Non-pigmented ciliary epithelial cell (primary cell): ENCODE measurements at places on chromosomes 2 and 18.

- DNase-seq: no peak
Measured at GRCh38 chr2:171513719-171514160, 8.5 kb upstream of the CYBRD1 start.

DNA sequence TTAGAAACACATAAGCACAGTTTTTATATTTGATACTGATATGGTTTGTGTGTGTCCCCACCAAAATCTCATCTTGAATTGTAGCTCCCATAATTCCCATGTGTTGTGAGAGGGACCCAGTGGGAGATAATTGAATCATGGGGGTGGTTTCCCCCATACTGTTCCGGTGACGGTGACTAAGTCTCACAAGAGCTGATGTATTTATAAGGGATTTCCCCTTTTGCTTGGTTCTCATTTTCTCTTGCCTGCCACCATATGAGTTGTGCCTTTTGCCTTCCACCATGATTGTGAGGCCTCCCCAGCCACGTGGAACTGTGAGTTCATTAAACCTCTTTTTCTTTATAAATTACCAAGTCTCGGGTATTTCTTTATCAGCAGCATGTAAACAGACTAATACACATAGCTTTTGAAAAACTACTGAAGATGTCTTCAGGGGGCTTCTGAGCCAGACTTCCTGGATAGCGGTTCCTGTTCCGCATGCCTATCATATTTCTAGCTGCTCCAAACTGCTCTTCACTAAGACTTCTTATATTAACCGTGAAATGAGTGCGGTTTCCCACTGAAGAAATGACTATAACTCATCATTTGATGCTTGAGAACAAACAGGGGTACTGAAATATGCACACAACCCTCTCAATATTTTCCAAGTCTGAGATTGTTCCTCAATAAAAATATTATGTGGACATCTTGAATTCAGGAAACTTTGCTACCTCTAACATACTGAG, 75.8 kb downstream of the SPHKAP start:
- DNase-seq: no peak

DNA sequence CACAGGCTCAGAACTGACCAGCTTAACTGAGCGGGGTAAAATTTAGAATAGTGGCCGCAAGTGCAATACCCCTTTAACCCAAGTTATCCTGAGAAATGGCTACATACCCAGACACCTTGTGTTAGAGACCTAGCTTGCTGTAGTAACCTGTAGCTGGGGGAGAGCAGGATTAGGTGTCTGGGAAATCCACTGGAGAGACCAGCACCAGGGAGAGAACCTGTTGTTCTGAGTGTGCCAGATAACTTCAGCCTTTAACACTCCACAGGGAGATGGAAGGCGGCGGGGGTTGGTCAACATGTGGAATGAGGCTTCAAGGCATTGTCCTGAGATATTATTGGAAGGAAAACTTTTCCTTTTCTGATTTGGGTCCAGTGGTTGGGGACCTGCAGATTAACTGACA, 356.0 kb downstream of the PTPRM start:
- DNase-seq: no peak

DNA sequence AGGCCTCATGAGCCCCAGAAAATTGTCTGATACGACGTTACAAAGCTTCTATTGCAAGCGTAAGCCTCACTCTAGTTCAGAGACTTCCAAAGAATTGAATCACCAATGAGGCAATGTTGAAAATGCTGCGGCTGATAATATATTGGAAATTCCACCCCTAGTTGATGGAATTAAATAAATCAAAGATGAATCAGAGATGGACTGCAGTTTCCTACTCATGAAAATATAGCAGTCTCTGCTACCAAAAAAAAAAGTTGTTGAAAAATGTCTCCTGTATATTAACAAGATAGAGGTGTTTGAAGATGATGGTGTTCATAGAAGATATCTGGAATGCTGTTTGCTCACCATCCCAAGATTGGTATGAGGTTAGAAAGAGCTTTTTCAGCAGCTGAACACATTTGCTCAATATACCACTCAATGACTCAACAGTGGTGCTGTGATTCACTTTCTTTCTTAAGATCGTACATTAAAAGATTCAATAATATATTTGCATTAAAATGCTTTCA, 99.8 kb upstream of the ARHGAP28 start:
- DNase-seq: peak; percentile 13

DNA sequence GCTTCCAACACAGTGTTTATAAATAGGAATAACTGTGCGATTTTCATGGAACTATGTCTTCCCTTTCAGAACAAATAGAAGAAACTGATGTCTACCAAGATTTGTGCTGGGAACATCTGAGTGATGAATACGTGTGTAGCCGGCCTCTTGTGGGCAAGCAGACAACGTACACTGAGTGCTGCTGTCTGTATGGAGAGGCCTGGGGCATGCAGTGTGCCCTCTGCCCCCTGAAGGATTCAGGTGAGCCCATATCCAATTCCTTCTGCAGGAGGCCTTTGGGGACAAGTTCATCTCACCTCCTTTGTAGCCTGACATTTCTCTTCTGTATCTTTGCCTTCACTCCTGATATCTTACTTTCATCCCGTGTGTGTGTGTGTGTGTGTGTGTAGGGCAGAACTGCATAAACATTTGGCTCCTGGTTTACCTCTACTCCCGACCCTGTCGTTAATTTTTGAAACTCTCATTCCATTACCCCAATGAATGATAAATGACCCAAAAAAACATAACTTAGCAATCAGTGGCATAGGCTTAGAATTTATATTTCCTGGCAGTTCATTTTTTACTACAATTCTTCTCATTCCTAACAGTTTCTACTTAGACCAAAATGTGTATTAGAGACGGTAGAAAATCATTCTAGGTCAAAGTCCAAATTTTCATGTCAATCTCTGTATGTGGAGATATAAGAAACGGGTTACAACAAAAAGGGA, 111.0 kb upstream of the RASGRP3 start:
- DNase-seq: no peak

GRCh38 chr2:63642946-63643345, 54.2 kb downstream of the MDH1 start:
- DNase-seq: no peak

DNA sequence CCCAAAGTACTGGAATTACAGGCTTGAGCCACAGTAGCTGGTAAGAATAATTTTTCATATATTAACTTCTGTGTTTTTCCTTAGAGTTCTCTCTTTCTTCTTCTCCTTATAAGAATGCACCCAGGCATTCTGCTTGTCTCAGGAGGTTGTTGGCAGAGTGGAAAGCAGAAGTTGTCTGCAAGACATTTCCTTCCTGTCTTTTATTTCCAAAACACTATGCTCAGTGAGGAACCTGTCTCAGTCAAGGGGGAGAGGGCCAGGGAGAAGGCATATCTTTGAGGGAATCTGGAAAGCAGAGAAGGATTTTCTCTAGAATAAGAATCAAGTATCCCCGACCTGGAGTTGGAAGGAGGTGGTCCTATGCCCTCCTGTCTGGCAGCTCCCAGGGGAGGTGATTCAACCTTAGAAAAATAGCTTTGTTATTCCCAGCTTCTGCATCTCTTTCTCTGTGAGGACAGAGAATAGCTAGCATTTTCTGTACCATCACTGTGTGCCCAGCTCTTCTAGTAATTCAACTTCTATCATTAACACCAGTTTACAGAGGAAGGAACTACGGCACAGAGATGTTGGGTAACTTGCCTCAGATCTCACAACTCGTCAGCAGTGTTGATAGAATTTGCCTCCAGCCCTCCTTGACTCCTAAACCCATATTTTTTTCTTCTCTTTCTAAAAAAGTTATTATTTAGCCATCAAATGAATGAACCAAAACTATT, 3.8 kb upstream of the LPIN2 start:
- no peak for DNase-seq

DNA sequence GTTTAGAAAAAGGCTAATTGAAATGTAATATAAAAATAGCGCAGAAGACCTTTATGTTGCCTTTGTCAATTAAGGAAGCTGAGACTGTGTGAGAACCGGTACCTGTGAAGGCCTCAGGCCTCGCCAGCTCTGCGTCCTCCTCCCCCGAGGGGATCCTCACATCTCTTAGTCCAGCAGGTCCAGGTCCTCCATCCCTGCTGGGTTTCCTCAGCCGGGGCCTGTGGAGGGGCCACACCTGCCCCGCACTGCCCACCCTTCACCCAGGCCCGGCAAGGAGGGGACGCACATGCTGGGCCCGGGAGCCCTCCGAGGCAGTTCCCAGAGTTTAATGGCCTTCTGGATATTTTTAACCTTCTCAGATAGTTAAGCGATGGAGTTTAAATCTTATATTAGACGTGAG, 3.5 kb downstream of the KCNG2 start:
- no peak for DNase-seq

DNA sequence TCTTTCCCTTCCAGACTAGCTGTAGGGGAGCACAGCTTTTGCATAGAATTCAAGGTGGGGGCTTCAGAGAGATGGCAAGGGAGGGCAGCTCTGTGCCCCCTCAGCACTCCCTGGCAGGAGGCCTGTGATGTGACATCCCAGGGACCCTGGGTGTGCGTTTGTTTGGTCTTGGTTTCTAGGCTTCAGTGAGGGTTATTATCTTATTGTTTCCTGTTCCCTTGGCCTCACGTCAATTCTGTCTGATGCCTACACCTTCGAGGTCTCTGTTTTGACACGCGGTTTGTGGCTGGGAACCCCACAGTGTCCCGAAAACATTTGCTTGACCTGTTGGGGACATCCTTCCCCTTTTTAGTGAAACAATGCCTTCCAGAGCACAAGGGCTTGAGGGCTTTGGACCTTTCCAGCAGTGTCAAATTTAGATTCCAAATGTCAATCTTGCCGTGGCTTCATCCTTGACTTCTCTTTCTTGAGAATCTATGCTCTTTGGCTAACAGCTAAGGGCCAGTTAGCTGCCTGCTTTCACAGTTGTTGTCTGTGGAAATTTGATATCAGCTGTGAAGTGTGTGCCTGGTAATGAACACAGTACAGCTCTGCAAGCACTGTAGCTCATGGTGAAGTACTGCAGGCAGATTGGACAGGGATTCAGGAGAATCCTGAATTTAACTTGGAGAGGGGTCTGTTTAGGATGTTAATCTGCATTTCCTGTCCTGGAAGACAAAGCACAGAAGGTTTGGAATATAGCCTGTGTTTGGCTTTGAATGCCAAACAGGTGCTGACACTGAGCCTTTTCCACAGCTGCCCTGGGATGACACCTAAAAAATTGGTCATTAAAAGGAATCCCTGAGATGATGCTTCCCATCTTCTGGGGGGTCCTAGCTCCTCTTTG, 108.2 kb upstream of the CXCR4 start:
- no peak for DNase-seq

- DNase-seq: no peak
Measured at GRCh38 chr2:58081000-58081399, 34.4 kb downstream of the VRK2 start.

GRCh38 chr2:75035444-75036353, 77.3 kb downstream of the POLE4 start:
- DNase-seq: no peak

- DNase-seq: peak; percentile 91
Measured at GRCh38 chr2:85933753-85934594, 45.2 kb upstream of the ST3GAL5 start.

GRCh38 chr2:239671916-239672849, 271.4 kb upstream of the HDAC4 start:
- no peak for DNase-seq

DNA sequence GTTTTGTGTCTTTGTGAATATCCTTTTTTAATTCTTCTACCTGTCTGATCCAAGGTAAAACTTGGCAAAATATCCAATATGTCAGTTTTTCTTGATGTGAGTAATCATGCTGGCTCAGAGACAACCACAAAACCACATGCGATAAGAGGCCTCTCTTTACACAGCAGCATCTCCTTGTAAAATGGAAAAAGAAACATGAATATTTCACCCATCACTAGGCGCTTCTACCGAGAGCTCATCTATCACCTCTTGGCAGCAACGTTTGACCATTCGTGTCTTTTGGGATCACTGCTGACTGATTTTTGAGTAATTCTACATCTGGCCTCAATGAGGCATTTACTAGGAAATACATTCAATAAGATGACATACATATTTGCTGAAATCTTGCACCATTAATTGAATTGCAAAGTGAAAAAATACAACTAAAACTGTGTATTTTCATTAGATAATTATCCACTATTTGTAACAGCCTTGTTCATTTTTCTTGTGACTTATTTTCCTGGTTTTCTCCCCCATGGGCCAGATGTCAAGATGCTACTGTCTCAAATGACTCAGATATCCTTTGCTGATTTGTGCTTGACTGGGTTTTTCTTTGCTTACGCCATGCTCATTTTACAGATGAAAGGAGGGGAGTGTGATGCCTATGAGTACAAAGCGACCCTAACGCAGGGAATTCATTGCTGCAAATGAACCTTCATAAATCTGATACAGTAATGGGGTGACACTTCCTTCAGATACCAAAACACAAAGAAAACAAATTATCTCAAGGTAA, 467.5 kb downstream of the FBXO15 start:
- DNase-seq: no peak

GRCh38 chr2:31785876-31786275, 205.1 kb upstream of the SRD5A2 start:
- no peak for DNase-seq

- no peak for DNase-seq
Measured at GRCh38 chr2:3142210-3142609, 235.4 kb downstream of the EIPR1 start.

DNA sequence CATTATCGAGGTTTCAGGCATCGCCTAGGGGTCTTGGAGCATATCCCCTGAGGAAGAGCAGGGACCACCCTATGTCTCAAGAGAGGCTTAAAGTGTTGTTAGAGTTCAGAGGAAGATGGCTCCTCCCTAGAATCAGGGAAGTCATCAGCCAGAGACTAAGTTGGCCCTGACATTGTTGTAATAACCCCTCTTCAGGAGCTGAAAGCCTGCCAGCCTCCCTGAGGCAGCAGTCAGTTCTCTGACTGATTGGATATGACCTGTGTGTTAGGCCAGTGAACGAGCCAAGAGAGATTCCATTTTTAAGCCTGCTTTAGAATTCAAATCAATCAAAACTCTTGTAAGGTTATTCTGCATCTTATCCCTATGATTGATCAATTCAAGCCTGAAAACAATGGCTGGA, 34.9 kb downstream of the ARHGAP28 start:
- DNase-seq: no peak

DNA sequence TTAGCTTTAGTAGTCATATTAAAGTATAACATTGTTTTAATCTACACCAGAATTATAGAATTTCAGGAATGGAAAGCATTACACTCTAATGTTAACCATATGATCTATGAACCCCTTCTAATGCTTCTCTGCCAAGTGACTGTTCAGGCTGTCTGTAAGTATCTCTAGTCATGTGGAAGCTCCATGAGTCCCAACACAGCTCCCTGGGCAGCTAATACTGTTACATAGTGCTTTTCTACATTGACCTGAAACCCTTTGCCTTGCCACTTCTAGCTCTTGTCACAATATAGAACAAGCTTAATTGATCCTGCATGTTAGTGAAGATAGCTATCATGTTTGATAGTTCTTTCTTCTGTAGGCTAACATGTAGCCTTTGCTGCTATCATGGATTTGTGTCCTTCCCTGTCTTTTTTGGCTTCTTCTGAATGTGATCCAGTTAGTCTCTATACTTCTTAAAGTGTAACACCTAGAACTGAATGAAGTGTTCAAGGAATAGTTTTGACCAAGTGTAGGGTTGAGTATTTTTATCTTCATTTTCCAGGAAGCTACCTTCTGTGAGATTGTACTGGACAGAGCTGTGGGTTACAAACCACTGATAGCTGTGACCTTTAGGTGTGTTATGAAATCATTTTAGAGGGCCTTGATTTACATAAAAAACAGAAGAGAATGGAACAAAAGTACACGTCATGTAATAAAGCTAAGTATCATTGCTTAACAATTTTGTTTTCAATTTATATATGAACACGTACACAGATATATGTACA, 23.7 kb downstream of the BABAM2 start:
- no peak for DNase-seq

- DNase-seq: no peak
Measured at GRCh38 chr2:212537726-212538304, 787 bp downstream of the ERBB4 start.

GRCh38 chr2:72036595-72036994, 111.1 kb downstream of the CYP26B1 start:
- DNase-seq: no peak
